ENCODE measurements at places on chromosomes 11 and 22. TPM values are rescaled to one million over a fixed set of nuclear protein-coding genes. Genes with fewer than 3 reads are reported as not detected.
A peak's percentile ranks its signal among the peaks of the same experiment; 100 is the strongest.

DNA sequence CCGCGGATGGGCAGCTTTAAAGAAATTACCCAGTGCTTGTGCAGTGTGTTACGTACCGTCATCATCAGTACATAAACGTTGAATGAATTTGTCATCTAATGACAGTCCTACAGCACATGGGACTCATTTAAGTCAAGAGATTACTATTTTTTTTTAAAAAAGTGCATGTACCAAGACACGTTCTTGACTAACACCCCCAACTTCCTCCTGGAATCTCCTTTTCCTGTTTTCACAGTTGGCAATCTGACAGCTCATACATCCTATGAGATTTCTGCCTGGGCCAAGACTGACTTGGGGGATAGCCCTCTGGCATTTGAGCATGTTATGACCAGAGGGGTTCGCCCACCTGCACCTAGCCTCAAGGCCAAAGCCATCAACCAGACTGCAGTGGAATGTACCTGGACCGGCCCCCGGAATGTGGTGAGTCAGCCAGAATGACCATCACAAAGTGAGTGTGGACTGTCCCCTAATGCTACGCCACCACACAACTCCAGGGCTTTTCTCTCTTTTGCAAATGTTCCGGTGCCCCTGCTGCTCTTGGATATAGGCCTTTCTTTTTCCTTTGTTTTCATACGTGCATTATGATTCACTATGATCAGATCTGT is 162.0 kb upstream of the SORL1-AS1 start:
- H3K4me1 ChIP-seq, result no peaks in the 10 kb centered on the region
- DNase-seq, result no peak
- H3K27me3 ChIP-seq, result no peaks in the 10 kb centered on the region
- H3K4me3 ChIP-seq, result no peak overlapping the region
- no peak overlapping the region for H3K27ac ChIP-seq

GRCh38 chr11:96143041-96143521 is 199.9 kb downstream of the MAML2 start:
- no peak for DNase-seq
- H3K4me1 ChIP-seq, result peaks cover 65% of the 10 kb centered on the region
- H3K27me3 ChIP-seq, result no peaks in the 10 kb centered on the region
- H3K4me3 ChIP-seq, result no peak overlapping the region
- H3K36me3 ChIP-seq, result peaks cover 15% of the 10 kb centered on the region
- H3K27ac ChIP-seq, result no peak overlapping the region

DNA sequence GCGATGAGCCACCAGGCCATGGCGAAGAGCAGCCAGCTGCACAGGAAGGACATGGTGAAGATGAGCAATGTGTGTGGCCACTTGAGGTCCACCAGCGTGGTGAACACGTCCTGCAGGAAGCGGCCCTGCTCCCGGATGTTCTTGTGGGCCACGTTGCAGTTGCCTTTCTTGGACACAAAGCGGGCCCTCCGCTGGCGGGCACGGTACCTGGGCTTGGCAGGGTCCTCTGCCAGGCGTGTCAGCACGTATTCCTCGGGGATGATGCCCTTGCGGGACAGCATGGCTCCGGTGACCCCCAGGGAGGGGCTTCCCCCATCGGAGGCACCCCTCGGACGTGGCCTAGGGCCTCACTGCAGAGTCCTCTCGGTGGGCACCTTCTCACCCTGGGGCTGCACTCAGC is 648 bp downstream of the KCNJ11 start:
- H3K36me3 ChIP-seq, result no peaks in the 10 kb centered on the region
- peak overlapping the region; percentile 69 for H3K4me3 ChIP-seq
- H3K4me1 ChIP-seq, result peaks cover 4% of the 10 kb centered on the region
- no peak overlapping the region for H3K27ac ChIP-seq

DNA sequence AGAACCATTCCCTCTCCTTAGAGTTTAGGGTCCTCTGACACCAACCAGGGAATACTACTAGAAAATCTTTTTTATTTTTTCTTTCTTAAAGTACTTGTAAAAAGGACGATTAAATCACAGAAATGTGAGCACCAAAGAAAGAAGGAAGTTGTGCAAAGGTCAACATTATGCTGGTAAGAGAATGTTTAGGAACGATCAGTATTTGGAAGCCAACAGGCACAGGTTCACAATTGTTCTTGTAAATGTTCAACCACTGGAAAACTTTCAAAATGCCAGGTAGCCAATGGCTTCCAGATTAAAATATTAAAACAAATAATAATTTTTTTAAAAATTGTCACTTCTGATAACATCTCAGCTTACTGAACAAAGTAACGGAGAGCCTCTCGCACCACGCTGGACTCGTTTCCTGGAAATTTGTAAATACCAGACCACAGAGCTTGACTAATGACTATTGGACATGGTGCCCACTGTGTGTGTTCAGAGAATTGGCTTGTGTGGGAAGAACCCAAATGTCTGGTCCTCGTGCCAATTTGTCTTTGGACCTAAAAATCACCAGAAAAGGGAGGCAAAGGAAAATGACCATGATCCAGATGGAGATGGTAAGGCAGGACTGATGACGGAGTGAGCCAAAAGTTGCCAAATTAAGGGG is 20.8 kb downstream of the COMMD9 start:
- H3K4me1 ChIP-seq, result no peaks in the 10 kb centered on the region
- H3K27me3 ChIP-seq, result peaks cover 2% of the 10 kb centered on the region
- H3K36me3 ChIP-seq, result peaks cover 16% of the 10 kb centered on the region
- H3K27ac ChIP-seq, result no peak overlapping the region
- H3K4me3 ChIP-seq, result no peak overlapping the region

- no peak overlapping the region for H3K27ac ChIP-seq
- DNase-seq, result peak; percentile 69
- no peak overlapping the region for H3K4me3 ChIP-seq
- peaks cover 4% of the 10 kb centered on the region for H3K27me3 ChIP-seq
- peaks cover 13% of the 10 kb centered on the region for H3K4me1 ChIP-seq
- no peaks in the 10 kb centered on the region for H3K36me3 ChIP-seq
Observed at GRCh38 chr22:22745225-22746060, 101.0 kb downstream of the GGTLC2 start.

- no peaks in the 10 kb centered on the region for H3K4me1 ChIP-seq
- H3K27ac ChIP-seq, result no peak overlapping the region
- no peak for DNase-seq
Observed at GRCh38 chr11:27858866-27859265, 158.6 kb upstream of the BDNF start.

- no peak overlapping the region for H3K4me3 ChIP-seq
- H3K4me1 ChIP-seq, result no peaks in the 10 kb centered on the region
- no peak for DNase-seq
- no peak overlapping the region for H3K27ac ChIP-seq
Observed at GRCh38 chr11:73267906-73268540, 4.1 kb upstream of the P2RY6 start.

- no peak for DNase-seq
- peaks cover 12% of the 10 kb centered on the region for H3K36me3 ChIP-seq
- H3K27ac ChIP-seq, result no peak overlapping the region
- no peak overlapping the region for H3K4me3 ChIP-seq
- H3K4me1 ChIP-seq, result peaks cover under 1% of the 10 kb centered on the region
Observed at GRCh38 chr11:13304655-13305335, 27.2 kb downstream of the BMAL1 start.

DNA sequence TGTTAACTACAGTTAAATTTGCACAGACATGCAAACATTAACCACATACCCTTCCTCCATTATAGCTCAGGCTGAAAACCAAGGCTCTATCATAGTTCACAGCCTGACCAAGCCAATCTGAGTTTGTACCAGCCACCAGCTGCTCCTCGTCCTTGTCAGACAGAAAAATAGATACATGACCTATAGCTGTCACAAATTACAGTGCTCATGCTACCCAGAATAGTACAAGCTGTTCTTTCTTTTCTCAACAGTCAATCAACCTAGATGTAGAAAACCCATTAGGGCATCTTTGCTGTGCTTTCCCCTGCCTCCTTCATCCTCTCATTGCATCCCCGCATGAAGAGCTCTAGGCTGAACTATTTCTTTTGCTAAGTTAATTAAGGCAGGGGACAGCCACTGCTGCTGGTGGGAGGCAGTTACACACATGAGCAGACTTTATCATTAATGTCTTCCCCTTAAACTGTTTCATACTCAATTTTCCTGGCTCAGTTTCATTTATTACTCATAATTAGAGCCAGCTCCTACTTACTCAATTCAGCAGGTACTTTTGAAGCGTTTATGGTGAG is 148.3 kb downstream of the TRPC6 start:
- no peak overlapping the region for H3K4me3 ChIP-seq
- no peaks in the 10 kb centered on the region for H3K36me3 ChIP-seq
- no peak for DNase-seq
- no peaks in the 10 kb centered on the region for H3K27me3 ChIP-seq
- H3K4me1 ChIP-seq, result no peaks in the 10 kb centered on the region

GRCh38 chr11:21820176-21820575 is 372.7 kb upstream of the ANO5 start:
- H3K27me3 ChIP-seq, result no peaks in the 10 kb centered on the region
- H3K36me3 ChIP-seq, result no peaks in the 10 kb centered on the region
- H3K4me1 ChIP-seq, result no peaks in the 10 kb centered on the region
- H3K27ac ChIP-seq, result no peak overlapping the region

DNA sequence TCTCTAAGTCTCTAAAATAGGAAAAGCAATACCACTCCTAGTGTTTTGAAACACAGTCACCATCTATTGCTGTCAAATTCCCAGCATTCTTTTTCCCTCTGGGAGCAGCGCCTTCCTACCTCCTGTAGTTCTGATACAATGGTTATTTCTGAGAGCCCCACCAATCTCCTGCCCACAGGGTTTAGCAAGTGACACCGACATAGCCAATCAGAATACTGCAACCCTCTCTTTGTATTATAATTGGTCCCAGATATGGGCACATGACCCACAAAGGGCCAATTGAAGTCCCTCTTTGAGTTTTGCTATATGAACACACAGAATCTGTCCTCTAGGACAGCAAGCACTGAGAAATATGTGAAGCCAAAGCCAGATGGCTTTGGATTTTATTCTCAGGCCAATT is 16.9 kb upstream of the ARHGAP42 start:
- H3K4me1 ChIP-seq, result no peaks in the 10 kb centered on the region
- H3K36me3 ChIP-seq, result no peaks in the 10 kb centered on the region
- H3K4me3 ChIP-seq, result no peak overlapping the region
- no peak overlapping the region for H3K27ac ChIP-seq

- H3K27ac ChIP-seq, result no peak overlapping the region
- peaks cover 35% of the 10 kb centered on the region for H3K36me3 ChIP-seq
- no peak overlapping the region for H3K4me3 ChIP-seq
- no peaks in the 10 kb centered on the region for H3K27me3 ChIP-seq
- peak; percentile 46 for DNase-seq
Observed at GRCh38 chr22:44193535-44193891, 12.8 kb downstream of the PARVG start.

DNA sequence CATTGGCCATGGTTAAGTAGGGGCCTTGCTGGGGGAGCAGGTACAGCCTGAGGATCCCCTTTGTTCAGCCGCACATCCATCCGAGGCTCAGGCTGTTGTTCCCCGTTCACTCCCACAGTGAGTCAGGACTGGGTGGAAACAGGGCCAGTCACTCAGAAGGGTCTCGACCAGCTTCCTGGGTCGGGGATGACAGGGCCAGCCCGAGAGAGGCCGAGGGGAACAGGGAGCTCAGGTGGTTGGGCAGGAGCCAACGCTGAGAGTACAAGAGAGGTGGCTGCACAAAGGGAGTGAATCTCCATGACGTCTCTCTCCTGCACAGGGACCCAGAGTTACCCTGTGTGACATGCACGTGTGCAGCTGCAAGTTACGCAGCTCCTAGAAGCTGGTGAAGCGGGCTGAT is 97.2 kb upstream of the SHANK2 start:
- no peak overlapping the region for H3K4me3 ChIP-seq
- no peak overlapping the region for H3K27ac ChIP-seq
- no peak for DNase-seq
- no peaks in the 10 kb centered on the region for H3K36me3 ChIP-seq
- no peaks in the 10 kb centered on the region for H3K4me1 ChIP-seq

- H3K27ac ChIP-seq, result no peak overlapping the region
- no peak overlapping the region for H3K4me3 ChIP-seq
- peaks cover 9% of the 10 kb centered on the region for H3K36me3 ChIP-seq
- no peaks in the 10 kb centered on the region for H3K27me3 ChIP-seq
- DNase-seq, result no peak
Observed at GRCh38 chr11:68449951-68450350, 10.6 kb upstream of the PPP6R3 start.

DNA sequence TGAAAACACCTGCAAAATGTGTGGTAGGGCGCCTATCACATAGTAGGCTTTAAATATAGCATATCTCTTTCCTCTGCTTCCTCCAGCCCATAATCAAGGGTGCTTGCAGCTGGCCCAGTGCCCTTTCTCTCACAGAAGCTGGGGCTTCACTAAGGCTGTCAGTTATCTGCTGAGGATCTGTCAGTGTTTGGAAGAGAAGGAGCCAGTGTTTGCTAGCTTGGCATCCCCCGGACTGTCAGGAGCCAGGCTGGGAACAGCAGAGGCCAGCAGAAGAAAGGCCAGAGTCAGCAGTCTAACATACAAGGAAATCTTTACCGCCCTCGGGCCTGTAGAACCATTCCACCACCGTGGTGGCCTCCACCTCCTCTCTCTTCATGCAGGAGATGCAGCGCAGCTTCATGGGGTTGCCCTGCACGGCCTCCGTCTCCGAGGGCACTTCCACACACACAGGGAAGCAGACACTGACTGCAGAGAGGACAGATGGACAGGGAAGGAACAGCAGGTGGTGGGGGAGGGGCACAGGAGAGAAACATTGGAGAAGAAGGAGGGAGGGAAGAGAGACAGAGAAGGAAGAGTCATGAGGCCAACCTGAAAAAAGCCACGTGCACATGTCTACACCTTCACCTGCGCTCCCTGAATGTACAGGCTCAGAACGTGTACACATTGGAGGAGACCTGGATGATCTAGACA is 9.0 kb downstream of the SCN3B start:
- no peak overlapping the region for H3K27ac ChIP-seq
- no peaks in the 10 kb centered on the region for H3K36me3 ChIP-seq
- peaks cover 15% of the 10 kb centered on the region for H3K27me3 ChIP-seq
- H3K4me3 ChIP-seq, result no peak overlapping the region

DNA sequence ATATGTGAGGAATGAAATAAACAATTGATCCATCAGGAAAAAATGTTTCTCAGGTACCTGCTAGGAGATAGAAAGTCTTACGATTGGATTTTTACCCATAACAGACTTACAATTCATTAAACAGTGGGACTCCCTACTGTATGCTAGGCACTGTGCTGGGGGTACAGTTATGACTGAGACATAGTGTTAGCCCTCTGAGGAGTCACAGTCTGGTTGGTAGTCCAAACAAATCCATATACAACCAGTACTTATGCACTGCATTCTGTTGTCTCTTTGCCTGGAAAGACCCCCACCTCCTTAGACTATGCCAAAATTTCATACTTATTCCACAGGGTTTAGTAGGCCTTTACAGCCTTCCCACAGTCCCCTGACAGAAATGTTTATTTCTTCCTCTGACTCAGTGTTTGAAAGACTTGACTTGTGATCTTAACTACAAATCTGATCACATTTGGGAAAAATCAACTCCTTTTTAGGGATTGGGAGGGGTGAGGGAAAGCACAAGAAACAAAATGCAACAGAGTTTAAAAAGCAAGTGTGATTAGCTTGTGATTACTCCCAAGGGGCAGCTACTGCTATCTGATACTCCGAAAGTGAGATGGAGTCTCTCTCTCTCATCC is 69.4 kb upstream of the HORMAD2 start:
- no peak for DNase-seq

GRCh38 chr11:2471048-2471803 is 26.4 kb downstream of the KCNQ1 start:
- H3K27ac ChIP-seq, result no peak overlapping the region
- no peaks in the 10 kb centered on the region for H3K36me3 ChIP-seq
- H3K27me3 ChIP-seq, result no peaks in the 10 kb centered on the region
- DNase-seq, result no peak

PKP3 gene
- total RNA-seq, result not detected

OR6A2 gene
- 0.38 TPM for total RNA-seq

SMIM35 gene
- total RNA-seq, result 0.27 TPM

PATE2 gene
- total RNA-seq, result not detected

Data from activated CD8-positive, alpha-beta T cell treated with anti-CD3 and anti-CD28 coated beads for 36 hours (primary cell).